Activated CD4-positive, alpha-beta memory T cell treated with anti-CD3 and anti-CD28 coated beads for 36 hours (primary cell): ENCODE measurements at places on chromosomes 1 and 21. TPM values are rescaled to one million over a fixed set of nuclear protein-coding genes. Genes with fewer than 3 reads are reported as not detected.

Gene HMCN1
- not detected for total RNA-seq

Gene CC2D1B
- 27.1 TPM for total RNA-seq

- no peak overlapping the region for H3K4me3 ChIP-seq
- peaks cover 8% of the 10 kb centered on the region for H3K27me3 ChIP-seq
- no peak for DNase-seq
- H3K27ac ChIP-seq = no peak overlapping the region
- H3K36me3 ChIP-seq = no peaks in the 10 kb centered on the region
Measured at GRCh38 chr1:77038000-77038399, 170.7 kb downstream of the ST6GALNAC5 start.

- no peak for DNase-seq
- H3K4me1 ChIP-seq = no peaks in the 10 kb centered on the region
- no peak overlapping the region for H3K4me3 ChIP-seq
Measured at GRCh38 chr1:166283190-166283589, 116.4 kb upstream of the FAM78B start.

DNA sequence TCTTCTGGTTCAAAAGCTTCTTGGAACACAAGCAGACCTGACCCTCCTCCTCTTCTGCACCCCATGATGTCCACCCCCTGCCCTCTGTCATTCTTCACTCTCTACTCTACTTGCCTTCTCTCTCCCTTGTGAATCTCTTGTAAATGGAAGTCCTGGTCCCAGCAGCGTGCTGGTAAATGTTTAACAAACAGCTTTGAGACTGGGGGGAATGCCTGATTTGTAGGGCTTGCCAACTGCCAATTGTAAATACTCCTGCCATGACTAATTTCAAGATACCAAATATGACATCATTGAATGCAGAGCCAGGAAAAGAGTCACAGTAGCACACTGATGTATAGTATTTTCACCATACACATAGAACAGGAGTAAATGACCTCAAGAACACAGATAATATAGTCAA, 40.9 kb upstream of the LRRN2 start:
- no peak overlapping the region for H3K27ac ChIP-seq
- H3K4me1 ChIP-seq = no peaks in the 10 kb centered on the region
- H3K4me3 ChIP-seq = no peak overlapping the region
- no peaks in the 10 kb centered on the region for H3K36me3 ChIP-seq
- peaks cover 5% of the 10 kb centered on the region for H3K27me3 ChIP-seq

GRCh38 chr21:40803101-40803500, 43.9 kb downstream of the DSCAM start:
- H3K4me3 ChIP-seq = no peak overlapping the region
- H3K4me1 ChIP-seq = no peaks in the 10 kb centered on the region
- H3K36me3 ChIP-seq = peaks cover 1% of the 10 kb centered on the region
- H3K27me3 ChIP-seq = no peaks in the 10 kb centered on the region
- DNase-seq = no peak
